ENCODE measurements at places on chromosomes 4 and X.

- DNase-seq = no peak
Measured at GRCh38 chr4:169313732-169314131, 43.0 kb upstream of the SH3RF1 start.

GRCh38 chrX:81202943-81203342 lies 1.0 kb downstream of the SH3BGRL start:
- DNase-seq = no peak

DNA sequence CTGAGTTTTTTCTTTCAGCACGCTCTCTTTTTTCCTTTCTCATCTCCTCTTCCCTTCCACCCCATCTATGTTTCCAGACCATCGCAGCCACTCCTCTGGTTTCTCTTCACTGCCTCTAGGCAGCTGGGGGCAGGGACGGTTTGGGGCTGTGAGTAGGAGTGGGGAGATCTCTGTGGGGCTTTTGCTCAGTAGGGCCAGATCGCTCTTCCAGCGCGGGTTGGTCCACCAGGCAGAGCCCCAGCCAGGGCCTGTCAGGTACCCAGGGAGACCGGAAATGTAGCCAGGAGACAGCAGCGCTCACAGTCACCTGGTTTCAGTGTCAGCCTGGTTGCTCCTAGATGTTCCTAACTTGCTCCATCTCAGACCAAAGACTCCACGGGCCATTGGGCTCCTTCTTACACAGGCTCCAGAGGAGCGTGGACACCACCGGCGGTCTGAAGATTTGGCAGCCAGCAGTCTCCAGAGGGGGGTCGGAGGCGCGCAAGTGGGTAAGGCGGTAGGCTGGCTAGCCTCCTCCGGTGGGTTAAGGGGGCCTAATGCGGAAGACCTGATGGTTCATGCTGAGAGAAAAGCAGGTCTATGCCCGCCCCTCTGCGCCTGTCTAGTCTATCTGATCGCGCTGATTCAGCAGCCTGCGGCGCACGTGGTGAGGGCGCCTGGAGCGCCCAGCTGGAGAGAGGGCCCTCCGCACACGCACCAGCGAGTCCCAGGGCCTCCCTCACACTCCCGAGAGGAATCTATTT lies 1.8 kb downstream of the FGF5 start:
- DNase-seq = peak; percentile 17

- no peak for DNase-seq
Measured at GRCh38 chr4:87934973-87935372, 40.5 kb upstream of the SPP1 start.

DNA sequence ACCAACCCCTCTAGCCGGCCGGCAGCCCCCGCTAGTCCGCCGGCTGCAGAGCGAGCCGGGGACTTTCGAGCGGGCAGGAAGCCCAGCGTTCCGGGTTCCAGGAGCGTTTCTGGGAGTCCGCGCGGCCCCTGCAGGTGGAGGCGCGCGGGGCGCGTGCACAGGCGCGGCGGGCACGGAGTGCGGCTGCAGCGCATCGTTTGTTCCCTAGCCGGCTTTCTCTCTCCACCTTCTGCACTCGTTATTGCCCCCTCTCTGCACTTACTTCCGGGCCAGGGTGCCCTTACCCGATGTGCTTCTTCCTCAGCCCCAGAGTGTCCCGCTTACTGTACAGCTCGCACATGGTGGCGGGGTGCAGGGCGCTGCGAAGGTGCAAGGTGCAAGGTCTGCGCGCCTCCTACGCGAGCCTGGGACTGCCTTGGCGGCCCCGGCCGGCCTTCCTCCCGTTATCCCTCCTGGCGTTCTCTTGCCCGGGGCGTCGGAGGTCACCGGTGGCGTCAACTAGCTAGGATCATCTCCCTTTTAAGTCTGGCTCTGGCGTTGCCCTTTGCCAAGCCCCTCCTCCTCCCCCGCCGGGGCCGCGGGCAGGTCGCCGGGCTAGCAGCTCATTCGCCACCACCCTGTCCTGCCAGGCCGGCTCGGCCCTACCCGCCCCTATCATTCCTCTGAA lies at the start of gene ETNPPL:
TSS of gene ETNPPL (minus strand) at position 495 of the 667 bp plus-strand sequence. CDS start at position 340, 155 bp downstream.
- peak; percentile 85 for DNase-seq

GRCh38 chrX:44244008-44244407 lies 99.5 kb downstream of the EFHC2 start:
- peak; percentile 28 for DNase-seq

- no peak for DNase-seq
Measured at GRCh38 chrX:111857534-111858060, 18.4 kb upstream of the TRPC5OS start.

Measured in neural progenitor cell (in vitro differentiated cells).